GM20000 (cell line): ENCODE measurements at places on chromosomes 1 and 21.

DNA sequence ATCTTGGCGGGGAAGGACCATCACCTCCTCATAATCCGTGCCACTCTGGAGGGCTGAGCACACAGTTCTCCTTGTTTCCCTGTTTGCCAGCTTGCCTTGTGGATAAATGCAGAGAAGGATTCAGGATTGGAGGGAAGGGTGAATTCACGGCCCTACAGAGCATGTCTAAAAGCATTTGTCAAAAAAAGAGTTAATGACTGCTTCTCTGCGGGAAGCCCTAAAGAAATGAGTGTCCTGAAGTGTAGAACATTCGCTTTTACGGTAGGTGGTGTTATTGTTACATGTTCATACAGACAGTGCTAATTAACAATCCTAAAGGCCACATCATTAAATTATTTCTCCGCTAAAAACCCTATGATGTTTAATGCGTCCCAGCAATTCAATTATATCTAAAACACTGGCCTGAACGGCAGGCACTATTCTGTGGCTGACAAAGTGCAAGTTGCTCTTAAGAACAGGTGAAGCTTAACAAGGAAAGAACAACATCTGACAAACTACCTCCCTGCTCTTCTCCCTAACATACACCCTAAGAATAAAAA, 112.3 kb upstream of the NFIA start:
- DNase-seq, result no peak

- no peak for DNase-seq
These were observed 19.3 kb downstream of the C1orf167 start for GRCh38 chr1:11781297-11781696.

- DNase-seq, result no peak
These were observed 21.7 kb downstream of the CASZ1 start for GRCh38 chr1:10774615-10775310.

DNA sequence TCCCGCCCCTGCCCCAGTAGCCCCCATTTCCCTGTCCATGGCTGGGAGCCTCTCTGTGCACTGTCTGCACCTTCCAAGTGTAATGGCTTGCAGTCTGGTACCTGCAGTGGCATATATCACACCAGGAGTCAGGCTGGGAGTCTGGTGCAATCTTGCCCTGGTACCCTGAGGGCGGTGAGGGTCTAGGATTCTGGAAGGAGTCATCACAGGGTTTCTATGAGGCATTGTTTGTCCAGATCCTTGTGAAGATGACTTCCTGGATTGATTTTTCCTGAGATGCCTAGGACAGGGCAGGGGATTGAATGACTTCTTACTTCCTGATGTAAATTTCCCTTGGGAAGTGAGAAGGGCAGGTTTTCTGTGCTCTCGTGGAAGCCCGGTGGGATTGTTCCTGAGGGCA, 5.9 kb upstream of the PKP1 start:
- DNase-seq, result no peak
